ENCODE measurements at places on chromosomes 12 and 14. TPM values are rescaled to one million over a fixed set of nuclear protein-coding genes. Genes with fewer than 3 reads are reported as not detected.

The TM7SF3 gene
- total RNA-seq: 99.0 TPM

The SLC38A2 gene
- 331 TPM for total RNA-seq

The GARIN6 gene
- not detected for total RNA-seq

The RDH16 gene
- total RNA-seq: under 0.01 TPM

The ADIPOR2 gene
- 29.0 TPM for total RNA-seq

The FBLN5 gene
- 0.87 TPM for total RNA-seq

The CARMIL3 gene
- under 0.01 TPM for total RNA-seq

The RNASE13 gene
- not detected for total RNA-seq

The PPP4R4 gene
- not detected for total RNA-seq

The SLC6A12 gene
- total RNA-seq: not detected

The CPM gene
- total RNA-seq: 0.44 TPM

The IFI27L1 gene
- 8.3 TPM for total RNA-seq

The GPRC5D gene
- not detected for total RNA-seq

The UBR7 gene
- total RNA-seq: 45.8 TPM

The BBOF1 gene
- total RNA-seq: 0.40 TPM

The FGD6 gene
- total RNA-seq: 9.2 TPM

The CLEC4D gene
- total RNA-seq: not detected

The OR9K2 gene
- not detected for total RNA-seq

The SRGAP1 gene
- total RNA-seq: 1.3 TPM

The SLC6A15 gene
- total RNA-seq: 9.3 TPM

The EPS8 gene
- 1.6 TPM for total RNA-seq

The NCKAP5L gene
- total RNA-seq: 6.9 TPM

The HPD gene
- total RNA-seq: not detected

The PAPLN gene
- total RNA-seq: 16.3 TPM

The FGF23 gene
- not detected for total RNA-seq

The TRIM9 gene
- under 0.01 TPM for total RNA-seq

The MNAT1 gene
- 26.8 TPM for total RNA-seq

The LRRC43 gene
- total RNA-seq: 0.44 TPM

The MDM1 gene
- total RNA-seq: 4.4 TPM

Data from lung microvascular endothelial cell (primary cell).